ENCODE measurements at places on chromosomes 3 and 15.

DNA sequence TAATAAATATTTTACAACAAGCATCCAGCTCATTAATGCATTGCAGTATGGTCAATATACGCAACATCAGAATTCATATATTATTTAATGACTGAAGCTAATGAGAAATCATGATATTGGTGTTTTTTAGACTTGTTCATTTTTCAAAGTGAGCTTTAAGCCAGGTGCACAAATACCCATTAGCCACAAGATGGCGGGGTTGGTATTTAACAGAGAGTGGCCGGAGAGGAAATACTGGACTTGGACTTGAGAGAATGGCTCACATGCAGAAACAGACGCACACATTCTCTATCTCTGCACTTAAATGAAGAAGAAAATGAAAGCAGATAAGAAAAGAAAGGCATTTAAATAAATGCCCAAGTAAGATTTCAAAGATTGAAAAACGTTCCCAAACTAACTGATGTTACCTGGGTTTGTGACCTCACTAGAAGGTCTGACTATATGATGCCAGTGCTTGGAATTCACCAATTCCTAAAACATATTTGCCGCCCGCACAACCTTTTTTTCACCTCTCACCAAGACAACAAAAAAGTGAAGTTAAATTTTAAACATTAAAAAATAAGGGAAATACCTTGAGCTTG is 21.2 kb upstream of the CRBN start:
- DNase-seq = no peak

- no peak for DNase-seq
Observed at GRCh38 chr3:135456108-135456790, 509.3 kb upstream of the PPP2R3A start.

DNA sequence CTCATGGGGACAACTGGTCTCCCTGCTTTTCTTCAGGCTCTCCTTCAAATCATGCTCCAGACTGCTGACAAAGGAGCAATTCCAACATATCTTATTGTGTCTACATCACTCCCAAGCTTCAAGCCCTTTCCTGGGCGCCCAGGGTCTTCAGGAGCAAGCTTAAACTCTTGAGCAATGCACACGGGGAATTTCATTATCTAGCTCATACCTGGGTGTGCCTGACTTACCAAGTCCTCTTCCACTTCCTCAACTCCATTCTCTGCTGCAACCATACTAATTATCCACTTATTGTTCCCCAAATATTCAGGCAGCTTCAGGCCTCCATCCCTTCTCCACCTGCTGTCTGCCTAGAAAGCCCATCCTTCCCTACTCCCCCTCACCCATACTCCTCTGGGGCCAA is 50.6 kb downstream of the B3GNT5 start:
- no peak for DNase-seq

DNA sequence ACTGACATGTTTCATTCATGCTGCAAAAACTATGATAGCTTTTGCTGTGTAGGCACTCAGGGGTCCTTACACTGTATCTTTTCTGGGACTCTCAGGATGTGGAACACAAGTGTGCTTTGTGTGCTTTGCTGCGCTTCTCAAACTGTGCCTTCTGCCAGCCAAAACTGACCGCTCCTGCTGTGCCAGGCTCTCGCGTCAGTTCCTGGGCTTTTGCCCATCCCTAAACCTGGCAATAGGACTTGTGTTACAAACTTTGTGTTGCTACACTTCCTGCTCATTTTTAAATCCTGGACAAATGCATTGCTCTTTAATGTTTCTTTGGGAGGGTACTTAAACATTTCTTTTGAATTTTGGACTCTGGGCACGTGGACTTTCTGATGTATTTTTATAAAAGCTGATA is 60.3 kb downstream of the DIPK2A start:
- DNase-seq = no peak

GRCh38 chr15:94154255-94154654 is 77.1 kb upstream of the MCTP2 start:
- DNase-seq = no peak

- no peak for DNase-seq
Observed at GRCh38 chr3:120497336-120497735, 46.5 kb upstream of the FSTL1 start.

Measured in activated CD8-positive, alpha-beta memory T cell treated with anti-CD3 and anti-CD28 coated beads for 1 hour (primary cell).